Activated CD4-positive, alpha-beta memory T cell treated with anti-CD3 and anti-CD28 coated beads, Interleukin-2, amount 10 ng/mL, durations not matched to agents 7 days and 5 days (primary cell): ENCODE measurements at places on chromosomes 2 and 18. TPM values are rescaled to one million over a fixed set of nuclear protein-coding genes. Genes with fewer than 3 reads are reported as not detected.

GRCh38 chr2:32064021-32064601, 755 bp downstream of the SPAST start:
- DNase-seq, result peak; percentile 35

Gene HOXD10
- total RNA-seq, result not detected

DNA sequence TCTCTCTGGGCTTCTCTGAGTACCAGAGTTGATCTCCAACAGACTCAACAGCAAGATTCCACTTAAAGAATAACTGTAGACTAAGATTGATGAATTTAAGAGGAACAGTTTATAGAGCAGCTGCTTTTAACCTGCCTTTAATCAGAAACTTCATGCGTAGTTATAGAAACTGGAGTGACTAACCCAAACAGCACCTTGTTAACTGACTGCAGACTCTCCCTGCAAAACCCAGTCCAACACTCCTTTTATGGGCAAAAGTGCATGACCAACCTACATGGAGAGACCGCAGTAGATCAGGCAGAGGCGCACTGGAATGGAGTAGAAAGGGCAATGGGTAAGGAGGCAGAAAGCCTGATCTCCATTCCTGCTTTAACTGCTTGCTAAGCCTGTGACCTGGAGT, 110.6 kb downstream of the NRP2 start:
- no peak for DNase-seq

DNA sequence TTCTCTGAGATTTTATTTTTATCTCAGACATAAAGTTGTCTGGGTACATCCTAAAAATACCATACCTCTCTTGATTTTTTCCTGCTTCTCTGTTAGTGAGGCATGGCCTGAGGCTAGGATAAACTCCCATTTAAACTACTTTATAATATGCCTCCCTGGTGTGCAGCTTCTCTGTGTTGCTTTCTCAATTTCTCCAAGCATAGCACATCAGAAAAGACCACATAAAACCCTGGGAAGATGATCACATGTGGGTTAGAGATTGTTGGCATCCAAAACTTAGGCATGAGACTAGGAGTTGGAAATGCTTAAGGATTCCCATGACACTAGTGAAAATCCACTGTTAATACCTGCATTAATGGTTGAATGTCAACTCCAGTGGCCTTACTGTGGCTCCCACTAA, 254.6 kb downstream of the RND3 start:
- no peak for DNase-seq

GRCh38 chr2:214255046-214255445, 155.8 kb upstream of the VWC2L start:
- DNase-seq, result no peak

- no peak for DNase-seq
These were observed 48.1 kb downstream of the SH3BP4 start for GRCh38 chr2:234999740-235000425.

Gene RNU2-63P
- total RNA-seq, result 16.1 TPM

Gene ASTL
- total RNA-seq, result 0.25 TPM

GRCh38 chr2:171266102-171266501, 105.4 kb upstream of the TLK1 start:
- DNase-seq, result no peak

- DNase-seq, result no peak
These were observed 159.0 kb upstream of the TMEM200C start for GRCh38 chr18:6054256-6054842.

- DNase-seq, result no peak
These were observed 48.7 kb upstream of the FZD7 start for GRCh38 chr2:201984800-201985525.

DNA sequence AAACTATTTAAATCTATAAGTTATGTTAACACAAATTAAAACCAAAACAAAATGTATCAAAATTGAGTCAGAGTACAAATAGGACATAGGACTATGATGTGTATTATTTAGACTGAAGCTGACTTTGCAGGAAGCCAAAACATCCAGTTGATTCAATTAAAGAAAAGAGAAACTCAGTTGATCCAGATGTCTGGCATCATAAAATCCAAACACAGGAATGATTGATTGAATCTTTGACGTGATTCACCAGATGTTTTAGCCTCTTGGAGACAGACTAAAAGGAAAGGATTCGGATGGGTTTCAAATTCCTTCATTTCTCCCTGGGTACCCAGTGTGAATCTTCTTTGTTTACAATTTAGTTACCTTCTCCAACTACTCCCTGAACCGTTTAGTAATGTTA, 272.9 kb downstream of the IRS1 start:
- DNase-seq, result no peak

GRCh38 chr2:138722316-138722715, 57.9 kb downstream of the NXPH2 start:
- no peak for DNase-seq

- no peak for DNase-seq
These were observed 5.9 kb downstream of the GALR1 start for GRCh38 chr18:77255426-77256105.

Gene ERFE
- not detected for total RNA-seq

- no peak for DNase-seq
These were observed 58.1 kb downstream of the ROCK2 start for GRCh38 chr2:11286323-11286722.

- no peak for DNase-seq
These were observed 45.5 kb downstream of the YES1 start for GRCh38 chr18:766550-766860.

Gene RESP18
- total RNA-seq, result not detected

DNA sequence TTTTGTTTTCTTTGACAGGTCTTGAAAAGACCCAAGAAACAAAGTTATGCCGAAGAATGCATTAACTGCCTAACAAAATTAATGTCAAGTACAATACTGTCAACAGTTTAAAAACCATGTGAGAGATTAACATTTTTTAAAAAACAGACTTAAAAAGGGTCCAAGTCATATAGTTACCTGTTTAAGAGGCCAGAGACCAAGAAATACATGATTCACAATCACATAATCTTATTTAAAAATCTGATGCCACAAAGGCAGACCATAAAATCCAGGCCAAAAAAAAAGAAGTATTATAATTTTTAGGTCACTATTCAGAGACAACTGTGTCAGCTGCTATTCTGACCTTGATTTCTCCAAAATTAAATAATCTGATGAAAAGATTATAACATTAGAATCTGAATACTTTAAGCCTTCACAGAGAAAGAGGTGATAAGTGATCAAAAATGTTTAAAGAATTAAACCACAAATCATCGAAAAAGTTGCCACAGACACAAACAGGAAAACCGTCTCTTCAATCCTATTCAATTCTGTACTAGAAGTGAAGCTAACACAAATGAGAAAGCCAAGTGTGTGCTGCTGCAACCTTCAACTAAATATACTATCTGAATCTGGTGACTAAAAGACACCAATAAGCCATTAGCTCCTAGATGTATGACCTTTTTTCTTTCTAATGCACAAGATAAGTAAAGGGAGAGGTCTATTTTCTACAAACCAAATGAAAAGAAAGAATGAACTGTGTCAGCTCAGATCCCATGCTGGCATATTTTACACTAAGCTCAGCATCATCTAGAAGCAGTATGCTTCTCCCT, 286.0 kb downstream of the ZEB2 start:
- no peak for DNase-seq

DNA sequence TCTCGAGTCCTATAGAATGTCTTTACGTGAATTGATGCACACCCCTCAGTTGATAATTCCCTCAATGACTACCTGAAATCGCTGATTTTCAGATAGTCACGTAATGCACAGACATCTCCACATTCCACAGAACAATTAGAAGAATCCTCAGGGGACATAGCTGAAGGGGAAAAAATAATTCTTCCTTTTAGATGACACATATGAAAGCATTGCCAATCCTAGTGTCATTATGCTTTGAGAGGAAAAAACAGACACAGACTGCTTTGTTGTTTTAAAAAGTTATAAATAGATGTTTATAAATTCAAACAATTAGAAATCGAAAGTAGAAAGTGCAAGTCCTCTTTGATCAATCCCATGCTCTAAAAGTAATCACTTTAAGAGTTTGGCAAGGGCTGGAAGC, 100.6 kb upstream of the FN1 start:
- no peak for DNase-seq

Gene FBLN7
- 8.4 TPM for total RNA-seq

DNA sequence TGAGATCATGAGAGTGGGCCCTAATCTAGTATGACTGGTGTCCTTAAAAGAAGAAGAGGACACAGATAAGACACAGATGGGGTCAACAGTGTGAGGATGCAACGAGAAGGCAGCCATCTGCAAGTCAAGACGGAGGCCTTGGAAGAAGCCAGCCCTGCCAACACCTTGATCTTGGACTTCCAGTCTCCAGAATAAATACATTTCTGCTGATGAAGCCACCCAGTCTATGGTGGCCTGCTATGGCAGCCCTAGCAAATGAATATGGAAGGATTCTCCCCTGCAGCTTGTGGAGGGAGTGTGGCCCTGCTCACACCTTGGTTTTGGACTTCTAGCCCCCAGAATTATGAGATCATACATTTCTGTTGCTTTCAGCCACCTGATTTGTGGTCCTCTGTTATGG, 12.3 kb downstream of the CTIF start:
- no peak for DNase-seq

GRCh38 chr2:167749660-167750059, 497.7 kb downstream of the STK39 start:
- DNase-seq, result no peak

Gene KLHL41
- not detected for total RNA-seq

Gene NOL4
- total RNA-seq, result not detected

DNA sequence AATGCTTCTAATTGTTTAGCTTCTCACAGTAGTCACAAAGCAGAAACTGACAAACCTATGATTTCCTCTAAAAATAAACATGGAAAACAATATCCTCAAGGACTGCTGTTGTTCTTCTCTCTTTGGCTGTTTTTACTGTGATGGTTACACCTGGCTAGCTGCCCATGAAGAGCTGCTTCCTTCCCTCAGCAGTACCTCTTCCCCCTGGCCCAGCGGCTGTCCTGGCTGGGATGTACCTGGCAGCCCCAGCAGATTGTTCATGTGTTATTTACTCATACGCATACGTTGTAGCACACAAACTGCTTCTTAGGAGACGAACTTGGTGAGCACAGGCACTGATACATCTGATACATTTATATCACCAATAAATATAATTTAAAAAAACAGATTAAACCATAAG, 27.4 kb downstream of the NEMP2 start:
- no peak for DNase-seq

DNA sequence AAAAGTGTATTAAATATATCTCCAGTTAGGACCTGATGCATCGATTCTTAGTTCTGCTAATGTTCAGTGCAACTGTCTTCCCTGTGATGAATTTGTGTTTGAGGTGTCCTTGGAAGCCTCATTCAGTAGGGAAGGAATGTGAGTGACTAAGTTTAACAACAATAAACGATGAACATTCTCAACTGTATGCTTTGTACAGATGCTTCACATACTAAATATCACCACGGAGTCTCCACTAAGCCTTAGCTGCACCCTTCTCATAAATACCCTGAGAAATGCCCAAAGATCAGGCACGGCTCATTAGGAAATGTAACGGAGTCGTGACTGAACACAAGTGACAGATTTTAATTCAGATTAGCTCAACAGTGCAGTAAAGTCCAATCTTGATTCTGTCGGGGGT, 24.4 kb upstream of the AGFG1 start:
- DNase-seq, result no peak

DNA sequence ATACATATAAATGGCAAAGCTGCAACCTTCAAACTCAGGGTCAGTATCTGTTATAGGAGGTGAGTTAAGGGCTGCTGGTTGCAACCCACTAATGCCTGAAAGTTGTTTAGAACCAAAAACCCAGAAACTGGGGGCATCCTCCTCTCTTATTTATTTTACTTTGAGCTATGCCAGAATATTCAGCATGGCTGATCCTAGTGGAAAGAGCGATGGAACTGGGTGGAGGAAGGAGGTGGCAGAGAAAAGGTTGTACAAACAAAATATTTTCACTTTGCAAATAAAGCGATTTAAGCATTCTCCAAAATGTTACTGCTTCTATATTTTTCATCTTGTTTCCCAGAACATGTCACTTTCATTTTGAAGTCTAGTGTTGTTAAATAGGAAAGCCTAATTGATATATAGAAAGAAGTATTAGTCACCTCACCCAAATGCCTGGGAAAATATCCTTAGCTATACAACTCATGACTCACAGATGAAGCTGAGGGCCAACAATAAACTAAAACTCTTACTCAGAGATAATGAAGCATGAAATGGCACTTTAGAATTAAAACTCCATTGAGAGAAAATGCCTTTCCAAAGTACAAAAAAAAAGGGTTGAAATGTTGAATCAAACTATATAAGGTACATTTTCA, 251.4 kb upstream of the UBE2E3 start:
- no peak for DNase-seq

DNA sequence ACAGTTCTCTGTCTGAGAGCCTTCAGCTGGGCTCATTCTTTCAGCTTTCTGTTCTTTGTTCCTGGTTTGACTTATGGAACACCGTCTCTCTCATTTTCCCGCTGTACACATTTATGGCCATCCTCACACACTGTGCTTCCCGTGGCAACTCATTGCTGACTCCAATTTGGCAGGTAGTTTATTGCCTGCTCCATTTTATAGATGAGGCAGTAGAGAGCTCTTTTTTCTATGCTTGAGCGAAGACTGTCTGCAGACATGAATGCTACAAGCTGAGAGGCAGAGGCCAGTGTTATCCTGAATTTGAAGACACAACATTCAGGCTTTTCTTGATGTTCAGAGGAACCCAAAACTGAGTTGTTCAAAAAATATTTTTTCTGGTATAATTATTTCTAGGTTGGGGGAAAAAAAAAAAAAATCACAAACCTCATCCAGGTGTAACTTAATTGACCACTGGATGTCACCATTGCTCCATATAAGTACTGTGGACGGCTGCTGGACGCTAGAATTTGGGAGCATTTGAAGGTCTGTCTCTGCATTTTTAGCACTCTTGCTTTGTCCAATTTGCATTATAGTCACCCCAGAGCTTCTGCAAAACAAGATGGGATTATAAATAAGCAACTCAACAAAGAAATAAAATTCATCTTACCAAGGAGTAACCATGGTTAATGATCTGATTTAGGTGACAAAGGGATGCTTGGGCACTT, 83.5 kb downstream of the HRH4 start:
- no peak for DNase-seq

GRCh38 chr2:45220227-45220626, 211.0 kb upstream of the SIX2 start:
- no peak for DNase-seq

Gene ONECUT2
- not detected for total RNA-seq

DNA sequence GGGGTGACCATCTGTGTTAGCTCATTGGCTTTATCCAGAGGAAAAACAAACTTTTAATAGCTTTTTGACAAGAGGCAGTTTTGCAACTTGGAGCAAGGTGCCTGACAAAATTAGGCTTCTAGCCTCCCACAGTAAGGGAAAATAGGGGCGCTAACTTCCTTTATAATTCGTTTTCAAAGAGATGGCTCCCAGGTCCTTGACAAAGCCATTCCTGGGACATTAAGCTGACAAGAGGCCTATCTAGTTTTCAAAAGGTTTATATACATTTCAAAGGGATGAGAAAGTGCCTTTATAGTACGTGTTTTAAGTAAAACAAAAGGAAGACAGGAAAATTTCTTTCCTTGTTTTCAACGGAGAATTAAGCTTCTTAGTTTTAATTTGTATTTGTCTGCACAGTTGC, 159.4 kb upstream of the GCFC2 start:
- DNase-seq, result no peak

DNA sequence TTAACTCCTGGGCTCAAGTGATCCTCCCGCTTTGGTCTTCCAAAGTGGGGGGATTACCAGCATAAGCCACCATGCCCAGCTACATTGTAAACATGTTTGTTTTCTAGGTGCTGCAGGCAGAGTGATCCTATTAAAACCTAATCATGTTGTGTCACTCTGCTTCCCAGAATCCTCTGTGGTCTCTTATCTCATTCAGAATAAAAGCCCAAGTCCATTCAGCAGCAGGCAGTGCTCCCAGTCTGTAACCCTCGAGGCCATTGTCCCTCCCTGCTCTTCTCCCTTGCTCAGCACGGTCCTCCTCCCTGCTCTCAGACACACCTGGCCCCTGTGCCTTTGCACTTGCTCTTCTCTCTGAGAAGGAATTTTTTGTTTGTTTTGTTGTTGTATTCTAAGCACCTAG, 11.1 kb upstream of the CABYR start:
- DNase-seq, result no peak
